Omental fat pad (tissue), 4 donors: ENCODE measurements at places on chromosomes 6 and 20. TPM values are rescaled to one million over a fixed set of nuclear protein-coding genes. Genes with fewer than 3 reads are reported as not detected.
A peak's percentile ranks its signal among the peaks of the same experiment; 100 is the strongest.

GRCh38 chr20:1764136-1765033 lies 106.8 kb upstream of the SIRPG start:
- DNase-seq, result peak; percentile 55

- DNase-seq, result no peak
These were observed 84.2 kb upstream of the CNKSR3 start for GRCh38 chr6:154594496-154595198.

- no peak for DNase-seq
These were observed 24.0 kb downstream of the FGD2 start for GRCh38 chr6:37029249-37029971.

DNA sequence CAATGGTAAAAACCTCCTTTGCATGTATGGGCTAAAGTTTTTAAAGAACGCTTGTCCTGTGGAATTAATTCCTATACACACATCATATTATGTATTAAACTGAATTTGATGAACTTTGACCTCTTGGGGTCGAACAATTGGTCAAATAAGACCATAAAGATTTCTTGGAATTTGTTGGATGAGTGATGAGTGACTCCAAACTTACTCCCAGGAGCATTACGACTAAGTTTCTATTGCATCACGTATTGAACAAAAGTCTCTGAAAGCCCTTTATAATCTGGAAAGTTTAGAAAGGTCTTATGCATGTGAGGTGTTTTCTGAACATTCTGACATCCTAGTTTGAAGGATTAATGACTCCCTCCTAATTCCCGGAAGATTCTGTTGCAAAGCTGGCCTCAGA lies 126.9 kb upstream of the BMP5 start:
- DNase-seq, result no peak

- no peak for DNase-seq
These were observed at the start of gene RNF39 for GRCh38 chr6:30075094-30075789. RNF39 (minus strand) TSS chr6:30075769; CDS start chr6:30075585, 184 bp downstream.

DNA sequence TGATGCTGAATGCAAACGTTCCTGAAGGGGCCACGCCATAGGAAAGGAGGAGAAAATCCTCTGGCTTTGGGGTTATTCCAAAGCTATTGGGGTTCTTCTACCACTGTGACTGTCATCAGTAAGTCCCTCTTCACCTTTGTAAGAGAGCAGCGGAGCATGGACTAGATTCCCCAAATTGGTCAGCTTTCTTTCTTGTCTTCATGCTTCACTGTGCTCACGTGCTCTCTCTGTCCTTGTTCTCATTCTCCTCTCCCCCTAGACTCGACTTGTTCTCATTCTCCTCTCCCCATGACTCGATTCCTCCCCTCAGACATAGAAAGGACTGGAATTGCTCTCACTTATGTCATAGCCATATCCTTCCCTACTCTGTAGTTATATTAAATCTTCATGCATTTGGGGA lies 54.8 kb upstream of the ADGRG6 start:
- no peak for DNase-seq

GRCh38 chr20:24361541-24361940 lies 107.9 kb upstream of the SYNDIG1 start:
- no peak for DNase-seq

DNA sequence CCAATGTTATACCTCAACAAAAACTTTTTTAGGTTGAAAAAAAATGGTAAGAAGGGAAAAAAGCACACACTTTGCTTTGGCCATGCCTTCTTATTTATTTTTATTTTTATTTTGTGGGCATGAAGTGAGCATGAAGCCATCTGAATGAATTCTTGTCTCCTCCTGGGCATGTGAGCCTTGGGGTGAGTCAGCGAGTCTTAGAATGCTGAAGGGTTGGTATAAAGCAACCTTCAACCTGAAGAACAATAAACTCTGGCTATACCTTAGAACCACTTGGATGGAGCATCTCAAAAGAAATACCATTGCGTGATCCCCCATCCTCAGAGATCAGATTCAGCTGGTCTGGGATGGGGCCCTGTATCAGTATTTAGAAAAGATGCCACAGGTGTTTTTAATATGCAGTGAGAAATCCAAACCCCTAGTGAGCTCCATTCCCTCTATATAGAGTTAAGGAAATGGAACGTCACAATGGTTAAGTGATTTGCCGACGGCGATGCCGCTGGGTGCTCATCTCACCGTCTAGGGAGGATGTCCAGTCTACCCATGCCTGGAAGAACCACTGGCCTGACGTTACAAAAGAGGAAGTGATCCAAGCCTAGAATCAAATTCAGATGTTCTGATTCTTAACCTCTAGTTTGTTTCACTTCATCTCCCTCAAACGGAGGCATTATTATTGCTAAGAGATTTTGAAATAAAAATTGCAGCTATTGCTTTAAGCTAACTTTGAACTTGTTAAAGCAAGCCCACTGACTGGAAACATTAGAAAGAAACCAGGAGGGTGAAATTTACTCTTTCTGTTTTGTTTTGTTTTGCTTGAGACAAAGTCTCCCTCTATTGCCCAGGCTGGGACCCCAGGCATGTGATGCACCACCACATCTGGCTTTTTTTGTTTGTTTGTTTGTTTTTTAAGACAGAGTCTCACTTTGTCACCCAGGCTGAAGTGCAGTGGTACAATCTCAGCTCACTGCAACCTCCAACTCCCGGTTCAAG lies 67.1 kb downstream of the EDN1 start:
- DNase-seq, result no peak

GRCh38 chr20:24842918-24843715 lies 106.0 kb upstream of the CST7 start:
- no peak for DNase-seq

DNA sequence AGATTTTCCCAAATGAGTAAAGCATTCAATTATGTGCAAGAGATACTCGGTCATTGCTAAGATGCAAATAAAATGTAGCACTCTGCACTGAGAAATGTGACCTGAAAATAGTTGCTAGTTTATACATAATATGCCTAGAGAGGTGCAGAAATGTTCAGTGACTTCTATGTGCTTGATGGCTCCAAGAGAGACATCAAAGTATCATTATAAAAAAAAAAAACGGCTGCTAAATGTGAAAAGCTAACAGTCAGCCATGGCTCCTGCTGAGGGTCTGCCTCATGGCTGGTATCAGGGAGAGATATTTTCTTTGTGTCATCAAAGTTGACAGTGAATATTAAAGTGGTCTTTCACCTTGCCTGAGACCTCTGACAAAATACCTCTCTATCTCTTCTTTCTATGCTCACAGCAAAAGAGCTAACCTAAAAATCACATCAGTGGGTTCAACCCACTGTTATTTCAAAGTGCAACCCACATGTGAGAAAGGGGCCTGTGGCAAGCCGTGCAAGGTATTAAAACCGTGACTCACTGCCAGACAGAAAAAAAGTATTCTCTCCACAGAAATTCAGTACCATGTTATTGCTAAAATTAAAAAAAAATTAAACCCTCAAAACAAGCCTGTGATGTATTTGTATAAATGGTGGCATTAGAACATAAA lies 259.0 kb downstream of the HIVEP2 start:
- DNase-seq, result no peak

DNA sequence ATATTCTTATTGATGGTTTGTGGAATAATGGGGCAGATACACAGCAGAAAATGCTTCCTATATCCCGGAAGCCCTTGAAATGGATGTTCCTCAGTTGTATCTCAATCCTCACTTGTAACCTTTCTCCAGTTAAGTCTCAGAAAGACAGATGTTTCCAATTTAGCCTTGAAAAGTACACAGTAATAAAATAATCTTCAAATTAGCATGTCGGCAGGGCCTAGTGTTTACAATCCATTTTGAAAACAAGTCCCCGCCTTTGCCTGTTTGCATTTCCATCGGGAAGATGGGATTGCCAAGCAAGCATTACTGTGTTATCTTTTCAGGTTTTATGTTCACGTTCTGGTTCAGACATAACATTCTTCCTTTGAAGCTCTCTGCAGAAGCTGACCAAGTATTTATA lies 41.5 kb downstream of the SNRNP48 start:
- no peak for DNase-seq

- DNase-seq, result no peak
These were observed 500.1 kb upstream of the JAG1 start for GRCh38 chr20:11173916-11174315.

DNA sequence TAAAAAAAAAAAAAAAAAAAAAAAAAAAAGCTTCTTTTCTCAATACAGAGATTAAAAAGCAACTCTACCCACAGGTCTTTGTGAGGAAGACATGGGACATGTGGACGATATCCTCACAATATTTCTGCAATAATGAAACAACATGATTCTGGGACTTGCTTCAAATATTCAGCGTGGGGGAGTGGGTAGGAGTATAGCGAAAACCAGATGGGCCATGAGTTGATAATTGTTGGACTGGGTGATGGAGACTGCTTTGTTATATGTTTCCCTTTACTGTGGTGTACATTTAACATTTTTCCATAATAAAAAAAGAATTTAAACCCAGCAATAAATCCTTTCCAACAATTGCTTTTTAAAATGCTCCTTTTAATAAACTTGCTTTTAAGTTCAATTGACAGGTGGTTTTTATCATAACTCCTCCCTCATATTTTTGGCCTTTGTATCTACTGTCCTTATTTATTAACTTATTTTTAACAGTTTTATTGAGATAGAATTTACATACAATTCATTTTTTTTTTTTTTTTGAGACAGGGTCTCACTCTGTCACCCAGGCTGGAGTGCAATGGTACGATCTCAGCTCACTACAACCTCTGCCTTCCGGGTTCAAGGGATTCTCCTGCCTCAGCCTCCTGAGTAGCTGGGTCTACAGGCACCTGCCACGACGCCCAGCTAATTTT lies 40.4 kb upstream of the ARFGEF2 start:
- no peak for DNase-seq

GRCh38 chr6:112221981-112222852 lies 32.1 kb downstream of the LAMA4 start:
- DNase-seq, result no peak

GRCh38 chr6:33633462-33634158 lies 12.5 kb downstream of the ITPR3 start:
- no peak for DNase-seq

DNA sequence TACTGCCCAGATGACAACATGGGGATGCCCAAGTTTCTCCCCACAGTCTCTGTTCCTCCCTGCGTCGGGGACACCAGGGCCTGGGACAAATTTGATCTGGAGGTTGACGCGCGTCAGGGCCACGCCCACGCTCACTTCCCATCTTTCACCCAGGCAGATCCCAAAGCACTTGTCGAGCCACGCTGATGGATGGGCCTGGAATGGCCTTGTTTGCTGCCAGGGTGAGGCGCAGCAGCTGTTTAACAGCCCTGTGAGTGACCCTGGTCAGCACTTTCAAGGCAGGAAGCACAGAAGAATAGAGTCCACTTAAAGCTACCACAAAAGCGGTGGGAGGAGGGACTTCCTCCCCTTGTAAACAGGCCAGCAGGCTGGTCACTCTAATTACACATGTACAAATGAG lies 324.7 kb upstream of the JARID2 start:
- DNase-seq, result no peak

HDGFL1 gene
- not detected for total RNA-seq

MROH8 gene
- 5.0 TPM for total RNA-seq

TPX2 gene
- total RNA-seq, result 0.82 TPM

CAGE1 gene
- not detected for total RNA-seq

E2F1 gene
- total RNA-seq, result 1.6 TPM

UNC5CL gene
- total RNA-seq, result 0.84 TPM

MED20 gene
- 6.8 TPM for total RNA-seq

CYP39A1 gene
- total RNA-seq, result 13.1 TPM

SALL4 gene
- 0.09 TPM for total RNA-seq

MATN4 gene
- 0.24 TPM for total RNA-seq

GSTA3 gene
- total RNA-seq, result not detected
